Hematopoietic multipotent progenitor cell treated with erythropoietin and hydrocortisone succinate and interleukin-3 and kit ligand, for 6 days (in vitro differentiated cells): ENCODE measurements at places on chromosomes 11 and 22.

- no peak for DNase-seq
These were observed 43.1 kb downstream of the NFAM1 start for GRCh38 chr22:42389143-42389542.

DNA sequence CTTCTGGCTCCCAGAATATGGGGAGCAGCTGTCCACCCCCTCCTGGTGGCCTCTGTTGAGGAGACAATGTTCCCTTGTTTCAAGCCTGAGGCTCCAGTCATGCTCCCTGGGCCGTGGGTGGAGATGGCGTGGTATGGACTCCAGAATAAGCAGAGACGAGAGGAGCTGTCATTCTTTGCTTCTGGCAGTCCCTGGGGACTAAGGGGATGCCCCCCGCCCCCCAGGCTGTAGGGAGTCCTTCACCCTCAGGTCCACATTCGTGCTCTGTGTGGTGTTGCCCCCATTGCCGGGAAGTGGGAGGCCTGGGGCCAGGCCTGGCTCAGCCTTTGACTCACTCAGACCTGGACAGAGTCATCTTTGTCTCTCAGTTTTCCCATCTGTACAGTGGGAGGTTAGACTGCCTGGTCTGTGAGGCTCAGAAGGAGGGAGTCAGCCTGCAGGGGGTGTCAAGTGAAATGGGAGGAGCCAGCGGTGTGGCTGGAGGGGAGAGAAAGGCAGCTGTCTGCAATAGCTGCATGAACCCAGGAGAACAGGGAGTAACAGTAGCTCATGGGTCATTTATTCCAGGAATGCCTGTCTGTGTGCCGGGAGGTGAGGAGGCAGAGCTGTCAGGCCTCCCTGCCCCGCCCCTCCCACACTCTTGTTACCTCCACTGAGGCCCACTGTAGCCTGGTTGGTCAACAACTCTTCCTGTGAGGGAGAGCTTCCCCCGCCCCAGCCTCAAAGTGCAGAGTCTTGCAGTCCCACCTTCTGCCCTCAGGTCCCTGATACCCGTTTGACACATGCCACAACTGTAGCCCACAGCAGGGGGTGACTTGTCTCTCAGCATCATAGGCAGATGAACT lies 6.3 kb downstream of the ARHGEF17 start:
- no peak for DNase-seq

- peak; percentile 73 for DNase-seq
These were observed 69.2 kb upstream of the INCENP start for GRCh38 chr11:62054484-62055121.

GRCh38 chr11:111417011-111417765 lies 38.1 kb upstream of the POU2AF1 start:
- no peak for DNase-seq

DNA sequence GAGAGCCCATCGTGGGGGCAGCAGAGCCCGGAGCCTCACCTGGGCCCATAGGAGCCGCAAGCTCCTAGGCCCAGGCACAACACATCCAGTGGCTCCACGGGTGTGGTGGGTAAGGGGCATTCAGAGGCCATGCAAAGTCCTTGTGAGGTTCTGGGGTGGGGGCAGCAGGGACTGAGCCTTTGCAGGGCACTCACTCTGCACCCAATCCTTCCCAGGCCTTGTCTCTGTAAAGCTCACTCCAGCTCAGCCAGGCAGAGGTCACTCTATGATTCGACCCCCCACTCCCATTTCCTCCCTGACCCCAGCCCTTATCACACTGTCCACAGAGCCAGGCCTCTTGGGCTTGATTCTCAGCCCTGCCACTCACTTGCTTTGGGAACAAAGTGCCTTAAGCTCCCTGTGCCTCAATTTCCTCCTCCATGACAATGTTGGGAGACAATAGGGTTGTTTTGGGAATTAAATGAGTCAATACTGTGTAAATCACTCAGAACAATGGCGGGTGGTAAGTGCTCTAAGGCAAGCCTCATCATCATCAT lies 46.6 kb downstream of the LRRC32 start:
- no peak for DNase-seq

GRCh38 chr11:10674440-10674855 lies 19.1 kb downstream of the IRAG1 start:
- DNase-seq: no peak

- DNase-seq: no peak
These were observed 8.9 kb downstream of the EHBP1L1 start for GRCh38 chr11:65584723-65585171.

DNA sequence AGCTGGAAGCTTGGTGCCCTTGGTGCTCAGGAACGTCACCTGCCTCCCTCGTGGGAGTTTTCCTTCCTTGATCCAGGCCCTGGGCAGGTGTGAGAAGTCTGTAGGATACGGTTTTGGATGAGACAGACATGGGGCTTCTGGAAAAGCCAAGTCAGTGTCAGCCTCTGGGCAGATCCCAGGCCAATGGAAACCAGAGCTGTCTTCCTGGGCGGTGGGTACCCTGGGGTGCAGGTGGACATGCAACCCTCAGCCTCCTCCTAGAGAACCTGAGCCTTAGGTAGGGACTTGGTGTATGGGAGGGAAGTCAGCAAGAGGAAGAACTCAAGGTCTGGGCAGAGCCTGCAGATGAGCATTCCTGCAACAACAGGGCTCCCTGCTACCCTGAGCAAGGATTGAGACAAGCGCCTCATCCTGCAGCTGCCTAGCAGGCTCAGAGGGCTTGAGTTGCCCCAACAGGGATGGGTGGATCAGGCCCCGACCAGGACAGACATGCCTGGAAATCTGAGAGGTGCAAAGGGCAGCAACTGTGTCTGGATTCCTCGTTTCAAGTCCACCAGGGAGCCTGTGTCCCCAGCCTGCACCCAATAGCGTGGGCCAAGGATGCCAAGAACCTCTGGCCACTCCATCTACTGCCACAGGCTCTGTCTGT lies 37.6 kb upstream of the SYT13 start:
- DNase-seq: no peak

DNA sequence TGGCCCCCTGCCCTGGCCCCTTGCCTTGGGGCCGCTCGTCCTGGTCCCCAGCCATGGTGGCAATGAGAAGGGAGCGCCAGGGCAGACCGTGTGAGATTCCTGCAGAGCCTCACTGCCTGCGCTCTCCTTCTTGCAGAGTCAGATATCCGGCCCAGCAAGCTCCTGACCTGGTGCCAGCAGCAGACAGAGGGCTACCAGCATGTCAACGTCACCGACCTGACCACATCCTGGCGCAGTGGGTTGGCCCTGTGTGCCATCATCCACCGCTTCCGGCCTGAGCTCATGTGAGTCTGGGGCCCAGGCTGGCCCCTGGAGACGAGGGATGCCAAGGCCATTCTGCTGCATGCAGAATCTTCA lies 114.1 kb downstream of the MICAL2 start:
- DNase-seq: peak; percentile 93

DNA sequence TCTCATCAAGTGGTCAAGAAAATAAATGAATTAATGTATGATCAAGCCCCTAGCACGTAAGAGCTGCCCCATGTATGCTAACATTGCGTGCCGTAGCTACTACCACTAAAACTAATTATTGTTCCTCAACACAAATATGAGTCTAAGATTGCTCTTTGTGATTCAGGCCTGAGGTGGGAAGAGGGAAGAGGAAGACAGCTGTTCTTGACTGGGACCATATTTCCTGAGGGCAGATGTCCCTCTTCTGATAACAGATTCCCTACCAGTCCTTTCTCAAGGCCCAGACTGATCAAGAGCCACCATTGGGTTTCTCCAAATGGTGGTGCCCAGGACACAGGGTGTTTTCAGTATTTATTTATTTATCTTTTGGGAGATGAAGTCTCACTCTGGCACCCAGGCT lies 87.2 kb upstream of the CADM1 start:
- no peak for DNase-seq

GRCh38 chr22:35307892-35308291 lies 8.2 kb downstream of the TOM1 start:
- DNase-seq: no peak

DNA sequence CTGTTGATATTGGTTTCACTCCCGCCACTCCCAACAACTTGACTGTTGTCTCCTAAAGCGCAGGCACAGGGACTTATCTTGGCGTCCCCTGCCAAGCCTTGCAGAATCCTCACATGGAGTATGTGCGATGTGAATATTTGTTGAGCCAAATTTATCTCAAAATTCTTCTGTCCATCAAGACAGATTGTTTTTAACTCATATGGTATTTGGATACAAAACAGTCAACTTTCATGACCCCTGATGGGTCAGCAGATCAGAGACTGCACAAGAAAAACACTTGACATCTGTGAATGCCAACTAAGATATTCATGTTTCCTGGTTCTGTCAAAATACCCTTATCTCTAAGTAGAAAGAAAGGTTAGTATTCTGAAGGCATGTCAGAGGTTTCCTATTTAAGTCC lies 221.7 kb upstream of the BLID start:
- peak; percentile 67 for DNase-seq

- no peak for DNase-seq
These were observed 5.7 kb downstream of the CELSR1 start for GRCh38 chr22:46531581-46532175.

DNA sequence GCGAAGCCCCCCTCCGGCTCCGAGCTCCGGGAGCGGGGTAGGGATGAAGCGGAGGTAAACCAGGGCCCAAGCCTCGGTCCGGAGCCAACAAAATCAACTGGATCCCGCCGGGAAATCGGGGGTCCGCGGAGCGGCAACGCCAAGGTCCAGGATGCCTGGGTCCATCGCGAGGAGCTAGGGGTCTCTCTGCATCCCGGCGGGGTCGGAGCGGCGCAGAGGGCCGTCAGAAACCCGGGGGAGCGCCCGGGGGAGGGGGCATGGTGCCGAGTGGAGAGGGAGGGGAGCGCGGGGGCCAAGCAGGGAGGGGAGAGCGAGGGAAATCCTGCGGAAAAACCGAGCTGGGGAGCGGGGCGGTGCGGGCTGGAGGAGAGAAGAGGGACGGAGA lies 51.8 kb downstream of the SLC22A12 start:
- DNase-seq: no peak

- no peak for DNase-seq
These were observed 32.4 kb downstream of the PIK3IP1 start for GRCh38 chr22:31259798-31260473.

DNA sequence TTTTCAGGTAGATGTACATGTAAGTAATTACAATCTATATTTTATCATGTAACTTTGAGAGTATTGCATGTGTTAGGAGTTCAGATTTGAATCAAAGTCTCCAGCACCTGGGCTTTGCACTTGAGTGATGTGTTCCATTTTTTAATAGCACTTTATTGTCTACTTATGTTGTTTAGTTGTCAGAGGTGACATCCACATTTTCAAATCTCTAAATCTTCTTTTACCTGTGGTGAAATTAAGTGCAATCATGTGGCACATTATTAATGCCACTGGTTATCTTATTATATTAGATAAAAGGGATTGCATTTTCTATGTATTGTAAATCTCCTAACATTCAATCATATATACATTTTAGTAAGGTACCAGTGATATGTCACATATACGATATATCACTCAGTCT lies 333.4 kb downstream of the AASDHPPT start:
- no peak for DNase-seq

DNA sequence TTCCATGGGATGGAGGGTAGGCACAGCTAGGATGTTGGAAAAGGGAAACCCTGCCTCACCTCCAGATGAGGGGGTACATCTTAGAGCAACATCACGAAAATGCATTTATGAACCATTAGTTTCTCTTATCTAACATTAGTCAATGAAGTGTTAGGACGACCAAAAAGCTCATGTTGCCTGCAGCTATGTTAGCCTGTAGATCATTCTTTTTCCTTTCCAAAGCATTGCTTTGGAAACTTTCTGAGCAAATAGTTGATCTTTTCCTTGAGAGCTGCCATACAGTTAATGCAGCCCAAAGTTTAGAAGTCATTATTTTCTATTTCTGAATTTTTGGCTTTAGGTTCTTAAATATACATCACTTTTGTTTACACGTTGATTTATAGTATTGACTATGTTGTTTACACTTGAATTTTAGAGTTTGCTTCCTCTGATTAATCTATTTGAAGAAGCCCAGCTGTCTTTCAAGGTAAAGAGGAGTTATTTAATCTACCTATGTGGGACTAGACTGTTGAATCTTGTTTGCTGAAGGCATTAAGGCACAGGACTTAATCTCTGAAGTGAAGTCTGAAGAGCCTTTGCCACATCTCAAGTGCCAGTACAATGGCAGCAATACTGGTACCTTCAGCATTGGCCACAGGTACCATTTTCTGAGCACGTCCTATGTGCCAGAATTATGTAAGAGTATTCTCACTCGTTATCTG lies 11.0 kb downstream of the POU2AF3 start:
- no peak for DNase-seq

DNA sequence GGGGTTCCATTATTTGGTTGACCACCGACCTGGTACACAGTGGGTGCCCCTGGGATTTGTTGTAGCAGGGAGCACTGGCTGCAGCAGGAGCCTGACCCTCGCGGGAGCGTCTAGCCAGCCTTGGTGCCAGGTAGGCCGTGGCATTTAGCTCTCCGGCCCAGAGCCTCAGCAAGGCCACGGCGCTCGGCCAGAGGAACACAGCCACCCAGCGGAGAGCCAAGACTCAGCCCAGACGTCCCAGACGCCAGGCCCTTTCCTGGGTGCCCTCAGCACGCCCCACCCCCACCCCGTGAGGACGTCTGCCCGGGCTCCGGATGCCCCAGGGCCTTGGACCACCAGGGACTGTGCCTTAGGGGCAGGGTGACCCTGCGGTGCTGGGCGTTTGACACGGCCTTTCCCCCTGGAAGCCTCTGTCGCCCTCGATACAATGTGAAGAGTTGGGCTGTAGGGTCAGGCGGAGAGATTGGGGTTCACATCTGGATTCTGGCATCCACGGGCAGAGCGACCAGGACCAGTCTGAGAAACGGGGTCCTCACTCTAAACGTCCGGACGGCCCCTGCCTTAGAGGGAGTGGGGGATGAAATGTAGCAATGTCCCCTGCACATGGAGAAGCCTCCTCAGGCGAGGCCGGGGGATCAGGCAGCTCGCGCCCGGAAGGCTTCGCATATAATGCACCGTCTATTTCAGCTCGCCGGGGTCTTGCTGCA lies 99.2 kb upstream of the FGF3 start:
- DNase-seq: no peak

DNA sequence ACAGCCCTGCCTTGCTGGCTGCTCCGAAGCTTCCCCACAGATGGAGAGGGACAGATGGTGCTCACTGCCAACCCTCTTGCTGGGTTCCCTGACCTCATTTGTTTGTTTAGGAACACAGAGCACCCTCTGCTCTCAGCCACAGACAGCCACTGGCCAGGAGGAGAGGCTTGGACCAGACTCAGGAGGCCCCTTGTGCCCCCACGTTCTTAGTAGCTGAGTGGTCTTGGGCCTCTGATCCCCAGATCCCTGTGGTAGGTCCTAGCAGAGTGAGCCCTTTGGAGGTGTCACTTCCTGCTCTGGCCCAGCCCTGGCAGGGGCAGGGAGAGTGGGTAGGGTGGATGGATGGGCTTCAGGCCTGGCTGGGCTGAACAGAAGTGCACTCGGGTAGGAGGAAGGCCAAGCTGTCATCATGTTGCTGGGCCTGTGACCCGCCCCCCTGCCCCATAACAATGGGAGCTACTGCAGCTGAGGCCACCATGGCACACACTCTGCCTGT lies 84.0 kb downstream of the DHCR7 start:
- DNase-seq: no peak

- DNase-seq: no peak
These were observed 27.3 kb downstream of the BDNF start for GRCh38 chr11:27672836-27673464.

GRCh38 chr22:24040946-24041345 lies 29.8 kb downstream of the CABIN1 start:
- DNase-seq: no peak
